Activated CD4-positive, alpha-beta T cell treated with anti-CD3 and anti-CD28 coated beads for 36 hours (primary cell): ENCODE measurements at places on chromosomes 5 and 9. TPM values are rescaled to one million over a fixed set of nuclear protein-coding genes. Genes with fewer than 3 reads are reported as not detected.

DNA sequence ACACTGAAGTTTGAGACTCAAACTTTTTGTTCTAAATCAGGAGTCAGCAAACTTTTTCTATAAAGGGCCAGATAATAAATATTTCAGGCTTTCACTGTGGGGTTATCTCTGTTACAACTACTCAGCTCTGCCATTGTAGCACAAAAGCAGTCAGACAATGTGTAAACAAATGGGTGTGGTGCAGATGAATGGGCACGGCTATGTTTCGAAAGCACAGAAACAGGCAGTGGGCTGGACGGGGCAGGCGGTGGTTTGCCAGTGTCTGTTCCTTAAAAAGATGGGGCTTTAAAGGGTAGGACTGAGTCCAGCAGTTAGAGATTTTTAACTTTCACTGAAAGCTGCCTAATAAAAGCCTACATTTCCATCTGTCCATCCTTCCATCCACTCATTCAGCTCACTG is 48.9 kb downstream of the PFDN1 start:
- peaks cover 55% of the 10 kb centered on the region for H3K4me1 ChIP-seq
- H3K27me3 ChIP-seq, result no peaks in the 10 kb centered on the region
- no peak overlapping the region for H3K27ac ChIP-seq

GRCh38 chr9:15371448-15371845 is 51.2 kb upstream of the SNAPC3 start:
- no peak for DNase-seq
- H3K36me3 ChIP-seq, result no peaks in the 10 kb centered on the region
- H3K4me3 ChIP-seq, result no peak overlapping the region
- H3K27ac ChIP-seq, result no peak overlapping the region

DNA sequence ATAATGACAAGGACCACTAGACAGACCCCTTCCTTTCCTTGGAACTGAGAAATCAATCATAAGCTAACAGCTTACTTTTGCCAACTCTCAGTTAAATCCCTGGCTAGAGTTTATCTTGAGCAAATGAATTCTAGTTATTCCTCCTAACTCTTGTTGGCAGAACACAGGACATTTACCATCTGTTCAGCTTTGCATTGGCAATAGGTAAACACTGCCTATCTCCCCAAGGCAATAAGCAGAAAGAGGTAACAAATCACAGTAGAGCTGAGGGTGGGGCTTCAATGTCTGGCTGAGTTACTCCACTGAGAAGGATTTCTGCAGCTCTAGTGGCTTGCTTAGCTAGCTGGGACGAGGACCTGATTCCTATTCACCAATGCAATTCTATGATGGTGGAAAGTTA is 503.3 kb upstream of the GRIA1 start:
- no peaks in the 10 kb centered on the region for H3K36me3 ChIP-seq
- no peak for DNase-seq
- no peak overlapping the region for H3K4me3 ChIP-seq
- H3K27ac ChIP-seq, result no peak overlapping the region

GRCh38 chr9:87716141-87716540 is 9.8 kb upstream of the CTSL start:
- DNase-seq, result no peak
- no peaks in the 10 kb centered on the region for H3K36me3 ChIP-seq
- H3K4me3 ChIP-seq, result no peak overlapping the region

The PCDHGA3 gene
- not detected for total RNA-seq
